Right hindlimb (tissue), 1 donor: ENCODE measurements at places on chromosomes 2 and 18.

- DNase-seq, result no peak
Observed at GRCh38 chr18:32372381-32373061, 98.2 kb downstream of the GAREM1 start.

DNA sequence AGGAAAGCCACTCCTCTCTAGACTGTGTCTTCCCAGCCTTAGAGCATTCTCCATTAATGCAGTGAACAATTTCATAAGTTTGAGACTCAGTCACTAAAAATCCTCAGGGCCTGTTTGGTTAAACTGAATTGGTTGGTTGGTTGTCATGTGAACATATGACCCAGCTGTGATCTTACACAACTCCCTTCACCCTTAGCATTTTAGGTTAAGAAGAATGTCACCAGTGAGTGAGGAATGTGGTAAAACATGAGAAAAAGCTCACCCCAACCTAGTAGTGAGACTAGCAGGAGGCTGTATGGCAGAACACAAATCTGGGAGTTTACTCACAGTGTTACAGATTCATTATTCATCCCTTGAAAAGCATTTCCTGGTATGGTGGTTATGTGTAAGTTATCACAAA is 32.4 kb downstream of the LHCGR start:
- DNase-seq, result no peak

DNA sequence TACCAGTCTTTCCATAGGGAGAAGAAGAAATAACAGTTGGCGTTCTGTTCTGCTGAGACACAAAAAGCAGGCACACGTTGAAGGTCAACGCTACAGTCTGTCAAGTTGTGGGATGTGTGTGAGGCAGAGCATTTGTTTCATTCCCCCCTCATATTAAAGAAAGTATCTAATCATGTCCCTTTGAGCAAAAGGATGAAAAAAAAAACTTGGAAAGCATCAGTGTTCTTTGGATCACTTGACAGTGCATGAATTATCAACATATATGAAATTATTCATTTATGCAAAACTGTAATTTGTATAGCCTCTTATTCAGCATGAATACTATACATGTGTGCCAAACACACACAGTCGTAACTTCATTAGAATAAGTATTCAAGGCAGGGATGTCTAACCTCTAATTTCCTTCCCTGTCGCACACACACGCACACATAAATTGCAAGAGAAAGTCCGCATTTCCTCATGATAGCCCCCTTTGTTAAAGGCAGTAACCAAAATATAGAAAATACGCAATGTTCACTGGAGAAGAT is 228.6 kb downstream of the RND3 start:
- DNase-seq, result no peak

DNA sequence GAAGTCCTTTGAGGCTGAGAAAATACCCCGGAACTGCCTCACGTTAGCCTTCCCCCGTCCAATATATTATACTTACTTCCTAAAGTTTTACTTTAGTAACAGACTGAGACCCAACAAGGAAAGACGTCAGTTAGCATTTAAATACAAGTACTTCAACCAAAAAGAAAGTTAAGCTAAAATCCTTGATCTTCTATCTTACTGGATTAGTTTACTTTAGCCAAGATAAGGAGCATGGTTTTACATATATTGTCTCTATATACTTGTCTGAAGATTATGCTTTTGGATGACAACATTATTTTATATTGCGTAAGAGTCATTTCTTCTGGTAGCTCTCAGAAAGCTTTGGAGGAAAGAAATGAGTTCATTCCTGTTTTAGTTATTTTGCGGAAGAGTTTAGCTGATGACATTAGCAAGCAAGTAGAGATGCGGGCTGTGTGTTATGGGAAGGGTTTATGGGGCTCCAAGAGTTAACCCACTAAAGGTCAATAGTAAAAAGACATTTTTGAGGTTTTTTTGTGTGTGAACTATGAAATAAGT is 532.9 kb downstream of the ZNF516 start:
- no peak for DNase-seq

GRCh38 chr18:60976976-60977375 is 356.3 kb upstream of the CDH20 start:
- DNase-seq, result no peak
